ENCODE measurements at places on chromosomes 6 and 20.

DNA sequence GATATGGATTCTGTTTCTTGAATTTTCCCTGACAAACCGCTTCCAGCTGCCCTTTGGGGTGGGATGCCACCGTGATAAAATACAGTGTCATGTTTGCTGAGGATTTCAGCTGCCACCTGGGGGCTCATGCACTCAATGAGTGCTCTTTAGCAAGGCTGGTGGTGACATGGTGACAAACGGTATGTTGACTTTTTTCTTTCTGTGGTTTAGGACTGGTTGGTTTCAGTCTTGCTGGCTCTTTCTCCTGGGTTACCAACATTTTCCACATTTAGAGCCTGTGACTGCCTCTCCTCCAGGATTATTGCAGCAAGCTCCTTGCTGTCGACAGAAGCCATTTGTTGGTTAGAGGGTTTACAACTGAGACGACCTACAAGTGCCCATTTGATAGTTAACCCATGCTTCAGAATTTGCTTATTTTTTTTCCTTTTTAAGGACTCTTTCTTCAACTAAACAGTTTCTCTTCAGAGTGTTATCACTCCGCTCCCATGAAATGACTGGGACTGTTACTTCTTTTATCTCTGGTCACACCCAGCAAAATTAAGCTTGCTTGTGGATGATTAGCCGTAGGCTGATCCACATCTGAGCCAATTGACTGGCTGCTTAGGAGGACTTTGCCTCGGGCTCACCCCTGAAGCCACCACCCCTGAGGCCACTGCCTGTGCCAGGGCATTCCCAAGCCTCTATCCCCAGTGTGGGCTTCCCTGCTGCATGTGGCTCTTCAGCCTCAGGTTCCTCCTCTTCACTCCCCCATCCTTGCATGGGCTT, 48.4 kb upstream of the CDYL start:
- no peak for DNase-seq

DNA sequence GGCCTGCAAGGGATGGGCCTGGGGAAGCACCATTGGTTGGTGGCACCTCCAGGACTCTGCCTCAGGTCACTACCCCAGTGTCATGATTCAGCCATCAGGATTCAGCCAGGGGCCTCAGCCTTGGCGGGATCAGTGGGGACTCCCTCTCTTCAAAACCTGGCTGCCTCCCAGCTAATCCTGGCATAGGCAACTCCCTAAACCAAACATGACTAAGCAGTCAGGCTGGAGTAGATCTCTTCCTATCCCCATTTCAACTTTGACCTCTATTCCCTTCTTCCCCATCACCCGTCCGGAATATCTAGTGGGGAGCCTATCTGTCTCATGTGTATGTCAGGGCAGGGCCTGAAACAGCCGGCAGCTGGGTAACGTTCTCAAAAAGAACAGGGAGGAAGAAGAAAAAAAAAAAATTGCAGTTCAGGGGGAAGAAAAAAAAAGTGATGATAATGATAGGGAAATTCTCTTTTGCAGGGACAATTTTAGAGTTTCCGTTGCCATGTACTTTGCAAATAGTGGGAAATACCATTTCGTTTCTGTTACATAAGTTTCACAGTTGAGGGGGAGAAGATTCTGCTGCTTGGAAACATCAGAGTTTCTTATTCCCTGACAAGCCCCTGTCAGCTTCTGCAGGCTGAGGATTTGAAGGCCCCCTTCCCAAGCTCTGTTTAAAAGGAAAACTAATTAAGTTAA, 4.1 kb upstream of the PREX1 start:
- no peak for DNase-seq

GRCh38 chr6:18585032-18585573, 198.0 kb downstream of the RNF144B start:
- DNase-seq, result no peak

DNA sequence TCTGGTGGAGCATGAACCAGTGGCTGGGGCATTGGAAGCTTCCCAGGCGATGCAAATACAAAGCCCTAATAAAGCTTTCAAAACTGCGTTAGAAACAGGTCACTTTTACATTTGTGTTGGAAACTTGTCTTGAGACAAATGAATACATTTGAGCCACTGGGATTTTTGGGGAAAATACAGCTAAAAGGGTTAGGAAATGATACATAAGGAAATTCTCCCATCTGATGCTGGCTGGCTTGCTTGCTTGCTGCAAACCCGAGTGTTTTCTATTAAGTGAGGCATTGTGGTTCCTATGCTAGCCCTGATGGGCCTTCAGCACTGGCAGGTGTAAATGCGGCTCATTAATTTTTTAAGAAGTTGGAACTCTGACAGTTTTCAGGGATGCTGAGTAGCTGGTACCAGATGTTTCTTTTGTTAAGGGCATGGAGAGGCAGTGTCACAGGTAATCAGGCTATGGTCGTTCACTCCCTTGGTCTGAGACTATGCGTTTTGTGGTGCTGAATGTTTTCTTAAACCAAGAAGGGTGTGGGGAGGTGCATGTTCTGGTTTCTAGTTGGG, 35.2 kb downstream of the RREB1 start:
- DNase-seq, result no peak

DNA sequence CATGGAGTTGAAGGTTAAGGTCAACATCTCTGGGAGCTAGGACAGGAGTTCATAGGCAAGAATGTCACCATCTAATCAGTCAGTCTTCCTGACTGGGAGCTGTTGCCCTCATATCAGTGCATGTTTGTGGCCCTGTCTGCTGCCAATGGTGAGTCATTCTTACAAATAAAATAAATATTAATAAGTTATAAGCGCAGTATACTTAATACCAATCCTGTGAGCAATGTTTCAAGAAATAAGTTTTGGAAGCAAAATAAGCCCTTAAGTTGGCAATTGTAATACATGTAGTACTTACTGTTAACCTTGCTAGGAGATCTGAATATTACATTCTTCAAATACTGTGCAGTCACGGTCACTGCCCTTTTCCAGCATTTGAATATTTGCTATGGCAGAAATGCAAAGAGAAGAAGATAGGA, 20.2 kb upstream of the MDGA1 start:
- no peak for DNase-seq

DNA sequence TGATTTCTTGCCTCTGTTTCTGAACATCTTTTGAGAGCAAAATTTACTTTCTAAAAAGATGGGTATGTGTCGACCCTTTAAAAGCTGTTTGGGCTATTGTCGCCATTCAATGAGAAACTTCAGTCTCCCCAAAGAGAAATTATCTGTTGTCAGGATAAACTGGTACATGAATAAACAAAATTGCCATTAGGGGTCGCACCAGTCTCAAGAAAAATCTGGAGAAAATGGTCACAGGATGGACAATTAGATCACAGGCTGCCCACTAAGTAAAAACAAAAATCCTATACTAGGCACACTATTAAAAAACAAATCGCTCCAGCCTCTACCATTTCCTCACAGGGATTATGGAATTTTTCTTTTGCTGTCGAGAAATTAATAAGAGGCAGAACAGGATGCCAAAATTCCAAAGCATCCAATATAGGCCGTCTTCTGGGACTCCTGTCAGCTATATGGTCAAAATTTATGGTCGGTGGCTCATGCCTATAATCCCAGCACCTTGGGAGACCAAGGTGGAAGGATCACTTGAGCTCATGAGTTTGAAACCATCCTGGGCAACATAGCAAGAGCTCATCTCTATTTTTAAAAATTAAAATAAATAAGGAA, 5.5 kb upstream of the HLA-E start:
- no peak for DNase-seq

GRCh38 chr20:60570481-60571277, 612.5 kb downstream of the CDH26 start:
- no peak for DNase-seq

DNA sequence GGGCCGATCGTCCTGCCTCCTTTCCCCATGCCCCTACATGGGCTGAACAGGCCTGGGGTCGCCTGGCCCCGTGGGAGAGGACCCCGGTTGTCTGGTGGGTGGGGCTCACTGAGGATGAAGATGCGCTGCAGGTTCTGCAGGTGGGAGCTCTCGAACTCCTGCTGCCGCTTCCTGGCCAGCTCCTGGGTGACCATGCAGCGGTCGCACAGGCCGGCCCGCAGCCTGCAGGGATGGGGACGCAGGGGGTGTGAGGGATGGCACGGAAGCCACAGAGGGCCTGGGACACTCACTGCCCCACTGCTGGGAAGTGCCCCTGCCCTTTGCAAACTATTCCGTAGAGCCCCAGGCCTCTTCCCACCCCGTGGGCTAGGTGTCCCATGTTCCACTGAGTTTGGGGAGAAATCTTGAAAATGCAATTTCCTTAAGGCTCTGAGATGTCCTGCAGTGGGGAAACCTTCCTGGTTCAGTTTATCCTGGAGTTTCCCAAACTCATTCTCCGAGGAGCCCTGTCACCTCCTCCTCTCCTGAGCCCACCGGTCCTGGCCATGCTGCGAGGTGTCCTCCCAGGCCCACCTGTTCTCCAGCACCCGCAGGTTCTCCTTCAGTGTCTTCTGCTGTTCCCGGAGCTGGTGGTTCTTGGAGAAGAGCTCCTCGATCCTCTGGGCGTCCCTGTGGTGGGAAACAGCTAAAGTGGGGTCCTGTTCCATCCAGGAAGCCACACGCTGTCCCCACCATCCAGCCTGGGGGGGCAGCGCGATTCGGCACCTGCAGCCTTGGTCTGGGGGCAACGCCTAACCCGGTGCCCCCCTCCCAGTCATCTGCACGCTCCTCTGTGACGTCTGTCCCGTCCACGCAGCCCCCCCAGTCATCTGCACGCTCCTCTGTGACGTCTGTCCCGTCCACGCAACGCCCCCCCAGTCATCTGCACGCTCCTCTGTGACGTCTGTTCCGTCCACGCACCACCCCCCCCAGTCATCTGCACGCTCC, 9.9 kb upstream of the CABLES2 start:
- no peak for DNase-seq

- DNase-seq, result no peak
These were observed 4.5 kb upstream of the EPB41L2 start for GRCh38 chr6:131067521-131067920.

GRCh38 chr6:37454420-37455140, 21.6 kb downstream of the CMTR1 start:
- no peak for DNase-seq

GRCh38 chr6:37535428-37535758, 35.7 kb upstream of the CCDC167 start:
- DNase-seq, result no peak

GRCh38 chr20:2984956-2985661, 58.3 kb upstream of the GNRH2 start:
- DNase-seq, result no peak

GRCh38 chr6:133977983-133978895, 25.2 kb downstream of the TBPL1 start:
- DNase-seq, result no peak

DNA sequence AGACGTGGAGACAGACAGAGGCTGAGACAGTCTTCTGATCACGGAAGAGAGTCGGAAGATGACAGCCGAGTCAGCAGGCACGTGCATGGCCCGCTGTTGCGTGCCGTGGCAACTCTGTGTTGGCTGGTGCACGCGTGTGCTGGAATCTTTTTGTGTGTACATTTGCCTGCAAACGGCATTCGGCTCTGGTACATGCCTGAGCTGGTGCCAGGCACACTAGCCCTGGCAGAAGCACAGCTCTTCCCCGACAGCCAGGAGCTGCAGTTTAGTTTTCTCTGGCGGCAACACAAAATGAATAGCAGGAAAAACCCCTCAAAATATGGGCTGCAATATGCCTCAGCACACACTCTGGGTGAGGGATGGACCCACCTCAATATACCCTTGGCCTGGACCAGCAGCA, 769 bp upstream of the PDYN start:
- no peak for DNase-seq
